ENCODE measurements at places on chromosomes 2 and 18.

- H3K4me3 ChIP-seq, result no peak overlapping the region
Observed at GRCh38 chr2:236286873-236287545, 22.8 kb upstream of the ASB18 start.

DNA sequence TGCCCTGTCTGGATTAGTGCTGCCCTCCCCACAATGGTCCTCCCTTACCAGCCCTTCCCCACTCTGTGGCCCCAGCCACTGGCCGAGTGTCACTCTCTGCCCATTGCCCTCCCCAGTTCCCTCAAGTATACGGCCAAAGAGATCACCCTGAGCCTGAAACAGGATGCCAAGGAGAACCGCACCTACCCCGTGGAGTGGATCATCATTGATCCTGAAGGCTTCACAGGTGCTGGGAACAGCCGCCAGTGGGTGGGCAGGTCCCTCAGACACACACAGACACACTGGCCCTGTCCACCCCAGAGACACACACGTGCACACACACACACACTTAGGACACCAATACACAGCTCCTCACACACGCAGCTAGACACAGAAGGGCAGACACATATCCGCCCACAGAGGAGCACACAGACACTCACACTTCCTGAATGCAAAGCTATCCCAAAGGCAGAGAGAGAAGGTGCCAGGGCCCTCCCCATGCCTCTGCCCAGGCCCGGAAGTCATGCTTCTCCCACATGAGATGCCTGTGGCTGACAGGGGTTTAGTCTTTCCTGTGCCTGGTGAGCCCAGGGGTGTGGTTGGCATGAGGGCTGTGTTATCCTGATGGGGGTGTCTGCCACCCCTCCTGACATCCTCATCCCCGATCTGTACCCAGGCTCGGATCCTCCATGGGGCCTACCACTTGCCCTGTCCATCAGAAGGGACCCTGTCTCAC lies 2.9 kb downstream of the CHRND start:
- DNase-seq, result no peak
- H3K36me3 ChIP-seq, result no peaks in the 10 kb centered on the region
- H3K27ac ChIP-seq, result no peak overlapping the region
- no peaks in the 10 kb centered on the region for H3K4me1 ChIP-seq
- no peak overlapping the region for H3K4me3 ChIP-seq

DNA sequence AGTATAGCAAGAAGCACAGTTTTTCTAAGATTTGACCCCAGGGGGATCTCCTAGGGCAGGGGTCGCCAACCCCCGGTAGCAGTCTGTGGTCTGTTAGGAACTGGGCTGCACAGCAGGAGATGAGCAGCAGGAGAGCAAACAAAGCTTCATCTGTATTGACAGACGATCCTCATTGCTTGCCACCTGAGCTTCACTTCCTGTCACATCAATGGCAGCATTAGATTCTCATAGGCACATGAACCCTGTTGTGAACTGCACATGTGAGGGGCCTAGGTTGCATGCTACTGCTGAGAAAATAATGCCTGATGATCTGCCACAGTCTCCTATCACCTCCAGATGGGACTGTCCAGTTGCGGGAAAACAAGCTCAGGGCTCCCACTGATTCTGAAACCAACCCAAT lies 136.2 kb downstream of the RGPD3 start:
- H3K36me3 ChIP-seq, result no peaks in the 10 kb centered on the region
- no peak overlapping the region for H3K4me3 ChIP-seq
- no peak overlapping the region for H3K27ac ChIP-seq
- no peaks in the 10 kb centered on the region for H3K27me3 ChIP-seq

DNA sequence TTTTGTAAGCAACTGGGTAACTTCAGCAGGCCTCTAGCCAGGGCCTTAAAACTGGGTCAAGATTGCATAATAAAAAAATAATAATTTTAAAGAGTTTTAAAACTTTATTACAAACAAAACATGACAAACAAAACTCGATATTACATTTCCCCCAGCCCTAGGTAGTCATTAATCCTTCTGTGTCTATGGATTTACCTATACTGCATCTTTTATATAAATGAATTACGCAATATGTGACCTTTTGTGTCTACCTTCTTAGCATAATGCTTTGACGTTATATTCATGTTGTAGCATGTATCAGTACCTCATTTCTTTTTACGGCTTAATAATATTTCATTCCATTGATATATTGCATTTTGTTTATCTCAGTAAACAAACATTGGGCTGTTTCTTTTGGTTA lies 113.5 kb downstream of the CCDC178 start:
- H3K27me3 ChIP-seq, result no peaks in the 10 kb centered on the region
- no peaks in the 10 kb centered on the region for H3K36me3 ChIP-seq
- DNase-seq, result no peak
- no peak overlapping the region for H3K27ac ChIP-seq
- no peak overlapping the region for H3K4me3 ChIP-seq
- H3K4me1 ChIP-seq, result no peaks in the 10 kb centered on the region

- no peaks in the 10 kb centered on the region for H3K36me3 ChIP-seq
- peak overlapping the region; percentile 83 for H3K27ac ChIP-seq
- H3K4me1 ChIP-seq, result no peaks in the 10 kb centered on the region
Observed at GRCh38 chr2:110105608-110106467, 9.8 kb downstream of the MALL start.

All from breast epithelium (tissue), 4 donors.